SK-N-SH (cell line): ENCODE measurements at places on chromosomes 7 and 10.

DNA sequence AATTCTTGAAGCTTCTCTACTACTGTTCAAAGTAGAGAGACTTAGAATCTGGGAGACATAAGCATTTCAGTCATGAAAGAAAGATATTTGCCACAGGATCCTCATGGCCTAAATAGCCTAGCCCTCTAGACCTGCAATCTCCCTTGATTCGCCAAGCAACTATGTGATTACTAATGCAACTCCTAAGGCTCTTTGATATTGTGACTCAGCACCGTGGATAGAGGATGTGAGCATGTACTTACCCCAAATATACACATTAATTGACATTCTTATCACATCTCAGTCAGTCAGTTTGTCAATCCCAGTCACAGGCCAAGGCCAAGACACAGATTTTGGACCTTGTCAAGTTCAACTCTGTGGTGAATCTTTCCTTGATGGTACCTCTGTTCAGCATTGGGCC is 42.6 kb downstream of the GPR37 start:
- no peaks in the 10 kb centered on the region for H3K36me3 ChIP-seq
- no peak for DNase-seq
- no peak overlapping the region for H3K4me3 ChIP-seq
- H3K27me3 ChIP-seq, result no peaks in the 10 kb centered on the region
- H3K27ac ChIP-seq, result no peak overlapping the region
- no peaks in the 10 kb centered on the region for H3K4me1 ChIP-seq

- H3K36me3 ChIP-seq, result peaks cover 68% of the 10 kb centered on the region; the same call in 1 of the 2 replicates
- peaks cover 5% of the 10 kb centered on the region; the same call in 1 of the 2 replicates for H3K4me1 ChIP-seq
- H3K27ac ChIP-seq, result no peak overlapping the region
- no peaks in the 10 kb centered on the region for H3K27me3 ChIP-seq
These were observed 33.6 kb downstream of the AGAP3 start for GRCh38 chr7:151119902-151120301.

GRCh38 chr7:150974468-150975391 is 3.4 kb downstream of the KCNH2 start:
- DNase-seq, result peak; percentile 82
- H3K4me1 ChIP-seq, result peaks cover 90% of the 10 kb centered on the region
- H3K4me3 ChIP-seq, result peak overlapping the region; percentile 37
- H3K36me3 ChIP-seq, result no peaks in the 10 kb centered on the region

- H3K27me3 ChIP-seq, result no peaks in the 10 kb centered on the region
- peaks cover 28% of the 10 kb centered on the region for H3K4me1 ChIP-seq
- no peak for DNase-seq
- no peak overlapping the region for H3K4me3 ChIP-seq
These were observed 211.5 kb upstream of the PRSS1 start for GRCh38 chr7:142537760-142538159.

GRCh38 chr10:109027534-109028185 is 895.7 kb downstream of the XPNPEP1 start:
- H3K4me1 ChIP-seq, result no peaks in the 10 kb centered on the region
- H3K4me3 ChIP-seq, result no peak overlapping the region
- 0 out of 2 replicates have a peak, but pooled peaks cover 6% of the 10 kb centered on the region for H3K27me3 ChIP-seq
- no peak for DNase-seq
- H3K27ac ChIP-seq, result no peak overlapping the region

DNA sequence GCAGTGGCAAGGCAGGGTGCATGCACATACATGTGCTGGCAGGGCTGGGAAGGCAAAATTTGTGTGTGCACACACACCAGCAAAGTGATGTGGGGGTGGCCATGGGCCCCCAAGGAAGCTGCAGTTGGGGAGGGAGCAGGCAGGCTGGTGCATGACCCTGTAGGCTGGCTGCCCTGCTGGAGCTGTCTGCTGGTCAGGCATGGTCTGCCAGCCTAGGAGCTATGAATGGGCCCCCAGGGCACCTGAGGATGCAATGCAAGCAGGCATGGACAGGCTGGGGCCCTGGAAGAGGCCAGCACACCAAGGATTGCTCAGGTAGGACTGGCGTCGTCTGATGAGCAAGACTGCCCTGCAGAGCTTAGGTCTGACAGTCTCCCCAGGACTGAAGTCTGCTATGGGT is 18.2 kb upstream of the PPP1R3A start:
- no peak for DNase-seq
- no peak overlapping the region for H3K27ac ChIP-seq
- no peaks in the 10 kb centered on the region for H3K4me1 ChIP-seq
- H3K4me3 ChIP-seq, result no peak overlapping the region
- H3K27me3 ChIP-seq, result no peaks in the 10 kb centered on the region

- no peak overlapping the region for H3K4me3 ChIP-seq
- peak overlapping the region; percentile 78 for H3K27ac ChIP-seq
- no peak for DNase-seq
- H3K27me3 ChIP-seq, result no peaks in the 10 kb centered on the region
These were observed 98.6 kb downstream of the GRK5 start for GRCh38 chr10:119305860-119306513.

GRCh38 chr7:129855234-129855673 is 97.5 kb downstream of the UBE2H start:
- no peak for DNase-seq
- H3K4me3 ChIP-seq, result no peak overlapping the region
- peaks cover 29% of the 10 kb centered on the region for H3K36me3 ChIP-seq
- peak overlapping the region; percentile 99 for H3K27ac ChIP-seq
- peaks cover 78% of the 10 kb centered on the region for H3K4me1 ChIP-seq

DNA sequence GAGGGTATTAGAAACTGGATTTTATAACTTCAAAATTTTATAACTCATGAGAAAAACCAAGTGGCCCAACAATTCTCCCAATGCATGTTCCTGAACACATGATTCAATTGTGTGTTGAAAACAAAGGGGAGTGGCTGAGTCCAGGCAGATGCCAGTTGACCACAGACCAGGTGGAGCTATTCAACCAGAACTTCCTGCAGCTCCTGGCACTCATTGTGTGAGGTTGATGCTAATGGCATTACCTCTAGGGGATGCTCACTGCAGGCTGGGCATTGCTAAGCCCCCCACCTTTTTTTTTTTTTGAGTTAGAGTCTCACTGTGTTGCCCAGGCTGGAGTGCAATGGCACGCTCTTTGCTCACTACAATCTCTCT is 20.3 kb downstream of the MYOF start:
- H3K4me3 ChIP-seq, result no peak overlapping the region
- DNase-seq, result no peak
- peak overlapping the region; percentile 99 for H3K27ac ChIP-seq
- peaks cover 14% of the 10 kb centered on the region; the same call in 1 of the 2 replicates for H3K4me1 ChIP-seq
- no peaks in the 10 kb centered on the region for H3K27me3 ChIP-seq

- H3K27ac ChIP-seq, result no peak overlapping the region
- no peaks in the 10 kb centered on the region for H3K27me3 ChIP-seq
- no peak for DNase-seq
- H3K36me3 ChIP-seq, result peaks cover 7% of the 10 kb centered on the region
- H3K4me1 ChIP-seq, result no peaks in the 10 kb centered on the region
- H3K4me3 ChIP-seq, result no peak overlapping the region
These were observed 22.5 kb upstream of the MMP21 start for GRCh38 chr10:125797994-125798662.

DNA sequence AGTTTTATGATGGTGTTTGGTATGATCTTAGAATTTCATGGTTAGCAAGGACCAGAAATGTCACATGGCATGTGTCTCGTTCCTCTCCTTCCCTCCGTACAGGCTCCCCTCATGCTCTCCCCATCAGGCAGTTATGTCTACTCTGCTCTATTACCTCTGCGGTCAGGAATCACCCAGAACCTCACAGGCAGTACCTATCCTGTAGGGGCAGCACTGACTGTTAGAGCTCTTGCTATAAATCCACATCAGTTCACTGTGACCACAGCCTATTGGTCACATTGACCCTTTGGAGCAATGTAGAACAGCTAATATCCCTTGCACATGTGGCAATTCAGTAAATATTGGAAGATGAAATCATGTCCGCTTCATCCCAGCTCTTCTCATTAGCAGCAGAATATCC is 151.8 kb downstream of the WNT2 start:
- H3K4me1 ChIP-seq, result no peaks in the 10 kb centered on the region
- H3K4me3 ChIP-seq, result no peak overlapping the region

DNA sequence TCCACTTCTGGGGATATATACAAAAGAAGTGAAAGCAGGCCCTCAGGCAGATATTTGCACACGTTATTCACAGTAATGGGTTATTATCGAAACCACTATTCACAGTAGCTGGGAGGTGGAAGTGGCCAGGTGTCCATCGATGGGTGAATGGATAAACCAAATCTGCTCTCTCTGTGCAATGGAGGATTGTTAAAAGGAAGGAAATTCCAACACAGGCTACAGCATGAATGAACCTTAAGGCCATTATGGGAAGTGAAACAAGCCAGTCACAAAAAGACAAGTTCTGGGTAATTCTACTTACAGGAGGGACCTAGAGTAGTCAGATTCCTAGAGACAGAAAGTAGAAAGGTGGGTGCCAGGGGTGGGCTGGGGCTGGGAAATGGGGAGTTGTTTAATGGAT is 48.5 kb upstream of the BHLHA15 start:
- peaks cover 17% of the 10 kb centered on the region; the same call in 1 of the 2 replicates for H3K4me1 ChIP-seq
- DNase-seq, result no peak
- H3K27me3 ChIP-seq, result no peaks in the 10 kb centered on the region
- no peak overlapping the region for H3K27ac ChIP-seq
- H3K4me3 ChIP-seq, result no peak overlapping the region

DNA sequence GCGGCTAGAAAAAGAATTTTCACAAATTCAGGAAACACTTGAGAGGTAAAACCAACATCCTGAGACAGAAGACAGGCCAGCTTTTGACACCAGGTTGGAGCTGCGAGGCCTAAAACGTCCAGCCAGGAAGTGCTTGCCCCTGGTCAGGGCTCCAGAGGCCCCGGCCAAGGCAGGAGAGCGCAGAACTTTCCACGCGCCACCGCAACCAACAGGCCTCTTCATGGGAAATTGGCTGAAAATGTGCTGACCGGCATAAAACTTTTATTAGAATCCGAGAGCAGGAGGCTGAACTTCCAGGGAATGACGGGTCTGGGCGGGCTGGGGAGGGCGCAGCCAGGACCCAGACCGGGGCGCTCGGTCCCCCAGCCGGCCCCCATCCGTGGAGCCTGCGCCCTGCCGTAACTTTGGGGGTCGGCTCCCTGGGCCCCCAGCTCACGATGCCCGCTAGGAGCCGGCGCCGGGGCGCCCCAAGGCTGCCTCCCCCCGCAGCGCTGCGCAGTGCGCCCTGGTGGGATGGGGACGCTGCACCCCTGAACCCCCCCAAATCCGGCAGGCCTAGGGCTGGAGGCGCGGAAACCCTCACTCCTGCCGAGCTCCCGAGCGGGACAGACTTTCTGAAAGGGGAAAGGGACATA is 414.0 kb upstream of the MKI67 start:
- H3K27me3 ChIP-seq, result no peaks in the 10 kb centered on the region
- H3K4me3 ChIP-seq, result no peak overlapping the region
- H3K36me3 ChIP-seq, result no peaks in the 10 kb centered on the region
- H3K27ac ChIP-seq, result no peak overlapping the region

GRCh38 chr10:122152544-122152943 is 118.6 kb upstream of the BTBD16 start:
- no peaks in the 10 kb centered on the region for H3K27me3 ChIP-seq
- peaks cover 26% of the 10 kb centered on the region; the same call in 1 of the 2 replicates for H3K4me1 ChIP-seq
- no peak overlapping the region for H3K27ac ChIP-seq
- H3K4me3 ChIP-seq, result no peak overlapping the region

DNA sequence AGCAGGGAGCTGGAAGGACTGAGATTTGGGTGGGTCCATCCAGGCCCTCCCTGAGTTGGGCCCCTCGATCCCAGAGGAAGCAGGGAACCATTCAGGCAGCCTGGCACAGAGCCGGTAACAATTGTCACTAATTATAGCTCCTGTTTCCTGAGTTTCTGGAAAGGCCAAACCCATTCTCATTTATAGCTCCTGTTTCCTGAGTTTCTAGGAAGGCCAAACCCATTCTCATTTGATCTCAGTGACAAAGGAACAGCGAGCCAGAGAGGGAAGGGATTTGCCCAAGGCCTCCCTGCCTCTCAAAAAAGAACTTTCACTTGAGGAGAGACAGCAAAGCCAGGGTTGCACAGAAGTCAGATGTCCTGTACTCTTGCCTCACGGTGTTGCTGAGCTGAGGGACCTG is 521.9 kb downstream of the TYW1 start:
- H3K27me3 ChIP-seq, result no peaks in the 10 kb centered on the region
- H3K4me3 ChIP-seq, result no peak overlapping the region
- H3K27ac ChIP-seq, result no peak overlapping the region
- H3K4me1 ChIP-seq, result no peaks in the 10 kb centered on the region

- H3K27me3 ChIP-seq, result no peaks in the 10 kb centered on the region
- H3K36me3 ChIP-seq, result no peaks in the 10 kb centered on the region
- H3K27ac ChIP-seq, result peak overlapping the region; percentile 95
- H3K4me1 ChIP-seq, result peaks cover 8% of the 10 kb centered on the region
- H3K4me3 ChIP-seq, result no peak overlapping the region
- DNase-seq, result no peak
These were observed 13.1 kb downstream of the TAS2R41 start for GRCh38 chr7:143490717-143491306.

- H3K4me3 ChIP-seq, result no peak overlapping the region
- no peaks in the 10 kb centered on the region for H3K27me3 ChIP-seq
- no peak overlapping the region for H3K27ac ChIP-seq
These were observed 192.7 kb downstream of the PTPRN2 start for GRCh38 chr7:158394936-158395335.

GRCh38 chr7:35648367-35648766 is 46.6 kb downstream of the HERPUD2 start:
- no peaks in the 10 kb centered on the region; the same call in 1 of the 2 replicates for H3K4me1 ChIP-seq
- DNase-seq, result no peak
- no peak overlapping the region for H3K27ac ChIP-seq
- H3K36me3 ChIP-seq, result peaks cover 7% of the 10 kb centered on the region; the same call in 1 of the 2 replicates

GRCh38 chr10:101032637-101033224 is 1.7 kb downstream of the SFXN3 start:
- H3K36me3 ChIP-seq, result peaks cover 27% of the 10 kb centered on the region
- H3K4me3 ChIP-seq, result peak overlapping the region; percentile 98
- H3K27ac ChIP-seq, result peak overlapping the region; percentile 99
- peak; percentile 83 for DNase-seq
- peaks cover 40% of the 10 kb centered on the region for H3K4me1 ChIP-seq
- no peaks in the 10 kb centered on the region for H3K27me3 ChIP-seq

GRCh38 chr10:78458983-78459638 is 425.4 kb downstream of the RPS24 start:
- H3K4me1 ChIP-seq, result no peaks in the 10 kb centered on the region; the same call in none of the 2 replicates
- no peaks in the 10 kb centered on the region for H3K36me3 ChIP-seq
- H3K4me3 ChIP-seq, result no peak overlapping the region
- no peak for DNase-seq

GRCh38 chr7:12584930-12585329 is 14.4 kb downstream of the SCIN start:
- H3K27ac ChIP-seq, result no peak overlapping the region
- DNase-seq, result no peak
- H3K27me3 ChIP-seq, result no peaks in the 10 kb centered on the region
- no peak overlapping the region for H3K4me3 ChIP-seq
- H3K36me3 ChIP-seq, result no peaks in the 10 kb centered on the region

- H3K4me3 ChIP-seq, result no peak overlapping the region
- peaks cover 95% of the 10 kb centered on the region for H3K4me1 ChIP-seq
- H3K27me3 ChIP-seq, result no peaks in the 10 kb centered on the region
These were observed 63.6 kb downstream of the ZRANB1 start for GRCh38 chr10:125005312-125006187.
